ENCODE measurements at places on chromosomes 7 and 10.

- no peak for DNase-seq
Measured at GRCh38 chr7:98213888-98214810, 2.9 kb downstream of the BHLHA15 start.

DNA sequence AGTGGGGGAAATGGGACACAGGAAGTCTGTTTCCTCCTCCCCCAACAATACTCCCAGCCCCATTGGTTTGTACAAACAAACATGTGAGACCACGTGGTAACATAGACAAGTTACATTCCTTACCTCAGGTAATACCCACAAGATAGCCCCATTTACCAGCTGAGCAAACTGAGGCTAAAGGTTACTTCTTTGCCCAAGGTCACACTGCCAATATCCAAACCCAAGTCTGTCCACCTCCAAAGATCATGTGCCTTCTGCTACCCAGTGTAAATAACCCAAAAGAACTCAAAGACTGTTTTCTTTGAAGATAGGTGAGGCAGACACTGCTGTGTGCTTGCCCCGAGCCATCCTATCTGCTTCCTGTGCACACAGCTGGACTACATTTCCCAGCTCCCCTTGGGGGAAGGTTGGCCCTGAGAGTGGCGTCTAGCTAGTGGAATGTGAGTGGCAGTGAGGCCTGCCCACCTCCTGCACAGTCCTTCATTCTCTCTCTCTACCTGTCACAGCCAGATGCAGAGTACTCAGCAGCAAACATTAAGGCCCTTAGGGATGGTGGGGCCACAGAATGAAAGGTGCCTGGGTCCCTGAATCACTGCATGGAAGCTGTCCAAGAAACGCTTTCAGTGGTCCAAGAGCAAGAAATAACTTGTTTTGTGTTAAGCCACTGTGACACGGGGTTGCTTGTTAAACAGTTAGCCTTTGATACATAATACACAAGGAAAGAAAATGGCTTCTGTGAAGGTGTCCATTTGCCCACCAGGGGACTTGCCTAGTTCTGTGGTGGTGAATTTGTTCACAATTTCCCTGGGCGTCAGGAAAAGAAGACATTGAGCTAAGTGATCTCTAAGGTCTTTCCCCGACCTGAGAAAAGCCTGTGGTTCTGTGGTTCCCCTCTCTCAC lies 257.7 kb upstream of the NFE2L3 start:
- DNase-seq: no peak

- no peak for DNase-seq
Measured at GRCh38 chr7:125773113-125773785, 843.6 kb upstream of the POT1 start.

DNA sequence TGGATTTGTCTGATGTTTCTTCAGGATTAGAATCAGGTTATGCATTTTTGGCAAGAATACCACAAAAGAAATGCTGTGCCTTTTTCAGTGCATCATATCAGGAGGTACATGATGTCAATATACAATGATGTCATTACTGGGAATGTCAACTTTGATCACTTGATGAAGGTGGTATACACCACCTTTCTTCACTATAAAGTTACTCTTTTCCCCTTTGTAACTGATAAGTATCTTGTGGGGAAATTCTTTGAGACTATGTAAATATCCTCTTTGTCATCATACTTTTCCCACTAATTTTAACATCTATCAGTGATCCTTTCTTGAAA lies 65.9 kb upstream of the TCF7L2 start:
- DNase-seq: no peak

GRCh38 chr7:68556537-68556936 lies 1041.7 kb upstream of the AUTS2 start:
- DNase-seq: no peak

DNA sequence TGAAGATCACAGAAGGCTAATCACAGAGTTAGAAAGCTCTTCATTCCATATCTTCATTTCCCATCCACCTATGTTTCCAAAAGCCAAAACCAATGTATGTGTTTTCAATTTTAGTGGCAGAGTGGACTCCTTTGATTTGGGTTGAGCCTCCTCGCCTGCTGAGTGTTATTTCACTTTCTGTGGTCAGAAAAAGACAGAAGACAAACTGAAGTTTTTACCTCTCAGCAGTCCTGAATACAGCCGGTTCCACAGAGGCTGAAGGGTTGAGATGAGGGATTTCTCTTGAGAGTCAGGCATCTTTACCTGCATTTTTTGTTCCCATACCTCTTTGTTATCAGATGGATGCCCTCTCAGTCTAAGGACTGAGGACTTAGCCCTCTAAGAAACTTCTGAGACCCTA lies 659.6 kb downstream of the CCSER2 start:
- no peak for DNase-seq

DNA sequence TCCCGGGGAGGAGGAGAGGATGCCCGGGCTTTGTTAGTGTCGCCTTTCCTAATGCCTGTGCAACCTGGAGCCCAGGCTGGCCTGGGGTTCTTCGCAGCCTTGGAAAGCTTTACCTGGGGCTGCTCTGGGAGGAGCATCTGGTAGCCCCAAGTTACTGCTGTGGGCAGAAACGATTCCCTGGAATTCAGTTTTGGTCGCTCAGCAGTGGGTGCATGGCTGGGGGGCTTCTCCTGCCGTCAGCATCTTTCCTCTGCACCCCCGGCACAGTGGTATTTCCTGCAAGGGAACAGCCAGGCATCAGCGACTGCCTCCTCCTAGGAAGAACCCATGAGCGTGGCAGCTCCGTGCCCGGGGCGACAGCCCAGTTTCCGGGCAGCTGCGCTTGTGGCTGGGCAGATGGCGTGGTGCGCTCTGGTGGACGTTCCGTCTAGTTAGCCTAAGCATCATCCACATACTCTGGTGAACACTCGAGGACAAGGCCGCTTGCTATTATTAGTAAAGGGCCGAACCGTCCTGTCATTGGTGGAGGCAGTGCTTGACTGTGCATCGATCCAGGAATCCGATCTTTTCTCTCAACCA lies 107.0 kb upstream of the BTBD16 start:
- no peak for DNase-seq

DNA sequence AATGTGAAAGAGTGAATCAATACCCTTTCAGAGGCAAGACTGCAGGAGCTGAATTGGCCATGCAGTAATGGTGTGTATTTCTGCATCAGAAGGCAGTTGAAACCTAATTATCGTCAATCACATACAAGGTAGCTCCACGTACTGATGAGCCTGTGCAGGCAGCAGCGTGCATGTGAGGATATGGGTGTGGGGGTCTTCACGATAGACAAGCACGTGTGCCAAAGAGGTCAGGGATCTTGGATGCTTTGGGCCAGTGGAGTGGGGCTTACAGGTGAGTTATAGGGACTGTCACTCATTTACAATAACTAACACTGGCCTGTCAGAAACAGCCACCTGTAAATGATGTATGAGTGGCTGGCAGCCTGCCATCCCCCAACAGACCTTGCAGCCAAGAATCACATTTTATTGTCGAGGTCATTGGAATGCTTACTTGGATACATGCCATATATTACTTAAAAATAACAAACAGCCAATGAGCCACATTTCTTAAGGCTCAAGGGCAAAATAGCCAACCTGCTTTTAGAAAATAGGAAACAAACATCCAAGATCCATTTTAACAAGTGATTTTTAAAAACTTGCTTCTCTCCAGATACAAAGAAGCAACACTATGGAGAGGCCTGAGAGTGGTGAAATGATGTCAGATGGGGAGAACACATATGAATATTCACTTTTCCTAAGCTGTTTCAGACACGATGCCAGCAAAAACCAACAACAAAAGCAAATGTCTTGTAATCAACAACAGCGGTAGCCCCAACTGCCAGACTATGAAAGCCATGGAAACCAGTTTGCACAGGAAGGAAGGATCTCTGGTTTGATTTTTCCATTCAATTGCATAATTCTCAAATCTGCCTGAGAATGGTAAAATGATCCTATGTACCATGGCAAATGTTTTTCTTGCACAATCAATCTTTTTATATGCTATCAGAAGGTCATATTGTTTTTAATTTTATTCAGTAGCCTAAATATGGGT lies 210.7 kb downstream of the SKAP2 start:
- no peak for DNase-seq

- DNase-seq: no peak
Measured at GRCh38 chr10:66564287-66564686, 361.5 kb upstream of the LRRTM3 start.

DNA sequence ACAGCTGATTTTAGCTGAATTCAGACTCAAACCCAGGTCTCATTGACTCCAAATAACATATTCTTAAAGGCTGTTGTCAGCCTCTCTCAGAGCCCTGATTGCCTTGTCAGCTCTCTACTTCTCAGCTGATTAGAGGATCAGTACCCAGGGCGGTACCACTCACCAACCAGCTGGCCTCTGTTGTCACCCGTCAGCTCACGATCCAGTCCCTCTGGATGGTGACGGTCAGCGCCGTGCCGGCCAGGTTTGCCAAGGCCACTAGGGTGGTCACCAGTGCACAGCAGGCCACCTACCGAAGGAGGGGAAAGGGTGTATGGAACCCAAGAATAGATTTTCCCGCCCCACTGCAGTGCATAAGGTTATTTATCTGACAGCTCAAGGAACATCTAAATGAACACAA lies 52.3 kb upstream of the TOMM7 start:
- DNase-seq: no peak

- DNase-seq: no peak
Measured at GRCh38 chr10:23980094-23980493, 228.8 kb upstream of the KIAA1217 start.

GRCh38 chr7:24908727-24909126 lies 71.3 kb downstream of the OSBPL3 start:
- no peak for DNase-seq

DNA sequence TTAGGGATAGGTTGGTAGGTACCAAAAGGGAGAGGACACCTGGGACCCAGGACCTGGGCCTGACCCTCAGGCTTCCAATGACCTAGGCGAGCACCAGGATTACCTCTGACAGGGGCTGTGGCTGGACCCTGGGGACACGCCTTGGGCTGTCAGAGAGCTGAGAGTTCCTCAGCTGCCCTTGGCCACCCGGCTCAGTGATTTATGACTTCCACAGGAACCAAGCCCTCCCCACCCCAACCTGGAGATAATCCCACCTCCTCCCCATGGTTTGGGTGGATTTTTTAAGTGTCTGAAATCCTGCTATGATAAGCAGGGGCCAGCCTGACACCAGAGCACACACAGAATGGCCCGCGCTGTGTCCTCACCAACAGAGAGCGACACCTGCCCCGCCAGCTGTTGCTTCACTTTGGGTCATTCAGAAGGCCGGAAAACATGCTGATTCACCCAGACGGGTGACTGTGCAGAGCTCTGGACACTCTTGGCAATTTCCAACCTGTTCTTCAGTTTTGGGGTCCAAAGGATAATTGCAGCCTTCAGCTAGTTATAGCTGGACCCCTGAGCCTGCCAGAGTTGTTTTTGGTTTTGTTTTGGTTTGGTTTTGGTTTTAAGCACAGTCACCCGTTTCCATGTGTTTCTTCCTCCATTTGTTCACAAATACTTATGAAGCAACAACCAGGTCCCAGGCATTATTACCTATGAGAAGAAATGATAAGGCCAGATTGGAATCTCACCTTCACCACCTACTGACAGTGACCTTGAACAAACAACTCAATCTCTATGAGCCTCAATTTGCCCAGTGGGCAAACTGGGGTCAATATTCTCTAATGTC lies 78.2 kb downstream of the RAB11FIP2 start:
- no peak for DNase-seq
